Fibroblast of skin of right quadriceps (primary cell): ENCODE measurements at places on chromosomes 5 and 9.

DNA sequence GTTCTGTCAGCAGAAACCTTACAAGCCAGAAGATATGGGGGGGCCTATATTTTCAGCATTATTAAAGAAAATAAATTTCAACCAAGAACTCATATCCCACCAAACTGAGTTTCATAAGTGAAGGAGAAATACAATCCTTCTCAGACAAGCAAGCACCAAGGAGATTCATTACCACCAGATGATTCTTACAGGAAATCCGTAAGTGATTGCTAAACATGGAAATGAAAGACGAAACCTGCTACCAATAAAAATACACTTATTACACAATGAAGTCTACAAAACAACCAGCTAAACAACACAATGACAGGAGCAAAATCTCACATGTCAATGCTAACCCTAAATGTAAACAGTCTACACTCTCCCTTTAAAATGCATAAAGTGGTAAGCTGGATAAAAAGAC, 17.8 kb upstream of the C9orf72 start:
- peak; percentile 13 for DNase-seq

GRCh38 chr5:18601185-18601584, 966.9 kb downstream of the TAF11L14 start:
- DNase-seq, result no peak

DNA sequence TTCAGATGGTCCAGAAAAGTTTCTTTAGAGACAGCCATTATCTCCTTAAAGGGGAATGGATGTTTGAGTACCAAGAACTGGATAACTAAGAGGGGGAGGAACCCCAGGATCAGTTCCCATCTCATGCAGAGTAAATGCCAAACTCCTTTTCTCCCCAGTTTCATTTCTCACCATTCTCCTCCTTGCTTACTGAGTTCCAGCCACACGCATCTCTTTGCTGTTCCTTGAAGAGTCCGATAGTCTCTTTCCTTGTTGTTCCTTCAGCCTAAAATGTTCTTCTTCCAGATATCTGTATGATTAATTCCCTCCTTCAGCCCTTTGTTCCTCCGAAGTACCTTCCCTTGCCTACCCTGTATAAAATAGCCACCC, 30.0 kb downstream of the KDM4C start:
- no peak for DNase-seq

- DNase-seq, result no peak
These were observed 86.0 kb upstream of the NR5A1 start for GRCh38 chr9:124593200-124593599.

DNA sequence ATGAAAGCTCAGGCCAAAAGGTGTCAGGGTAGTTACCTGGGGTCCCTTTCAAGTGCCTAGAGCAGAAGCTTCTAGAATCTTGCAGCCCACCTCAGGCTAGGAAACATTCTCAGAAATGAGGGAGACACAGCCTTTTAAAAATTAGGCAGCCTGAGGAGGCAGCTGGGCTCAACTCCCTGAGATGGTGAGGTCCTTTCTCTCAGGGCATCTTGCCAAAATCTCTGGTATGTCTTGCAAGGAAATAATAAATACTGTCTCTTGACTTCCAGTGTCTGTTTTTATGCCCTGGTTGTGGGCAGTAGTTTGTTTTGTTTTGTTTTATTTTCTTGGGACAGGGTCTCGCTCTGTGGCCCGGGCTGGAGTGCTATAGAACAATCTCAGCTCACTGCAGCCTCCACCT, 100.9 kb upstream of the APC start:
- no peak for DNase-seq

DNA sequence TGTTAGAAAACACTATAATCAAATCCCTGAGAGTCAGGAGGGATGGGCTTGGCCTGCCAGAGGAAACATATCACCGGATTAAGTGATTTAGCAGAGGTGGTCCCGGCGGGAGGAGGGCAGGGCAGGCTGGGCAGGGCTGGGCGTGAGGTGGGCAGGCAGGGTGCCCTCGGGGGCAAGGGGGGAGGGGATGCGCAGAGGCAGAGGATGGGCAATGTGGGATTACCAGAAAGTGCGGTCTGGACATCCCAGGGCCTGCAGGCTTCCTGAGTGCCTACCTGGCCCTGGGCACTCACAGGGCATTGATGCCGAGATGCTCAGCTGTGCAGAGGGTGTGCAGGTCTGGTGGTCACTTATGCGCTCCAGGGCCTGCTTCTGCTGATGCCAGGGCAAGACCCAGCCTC, 115.2 kb downstream of the ADAMTS2 start:
- no peak for DNase-seq

DNA sequence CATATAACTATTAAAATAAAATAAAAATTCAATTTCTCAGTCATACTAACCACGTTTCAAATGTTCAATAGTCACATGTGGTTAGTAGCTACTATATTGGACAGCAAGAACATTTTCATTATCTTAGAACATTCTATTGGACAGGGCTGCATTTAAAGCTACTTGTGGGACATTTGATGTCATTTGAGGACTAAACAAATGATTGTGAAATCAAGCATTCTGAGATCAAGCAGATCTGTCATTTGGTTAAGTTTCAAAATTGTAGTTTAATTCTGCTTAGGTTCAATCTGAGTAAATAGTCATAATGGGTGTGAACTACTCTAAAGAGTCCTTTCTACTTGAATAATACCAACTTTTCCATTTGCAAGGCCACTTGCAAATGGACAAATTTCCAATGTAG, 226.9 kb upstream of the C9orf72 start:
- no peak for DNase-seq

DNA sequence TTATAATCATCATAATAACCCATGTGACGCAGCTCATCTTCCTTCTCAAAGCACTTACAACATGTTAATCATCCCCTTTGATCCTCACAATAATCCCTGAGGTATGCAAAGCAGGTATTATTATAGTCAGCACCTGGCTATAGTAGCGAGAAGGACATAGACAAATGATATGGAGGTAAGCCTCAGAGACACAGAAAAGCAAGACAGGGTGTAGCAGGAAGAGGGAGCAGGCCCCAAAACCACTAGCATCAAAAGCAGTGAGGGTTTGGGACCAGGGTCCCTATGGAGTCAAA, 139.2 kb upstream of the SLC30A5 start:
- no peak for DNase-seq

GRCh38 chr9:81632599-81632998, 56.7 kb downstream of the TLE1 start:
- DNase-seq, result peak; percentile 75

DNA sequence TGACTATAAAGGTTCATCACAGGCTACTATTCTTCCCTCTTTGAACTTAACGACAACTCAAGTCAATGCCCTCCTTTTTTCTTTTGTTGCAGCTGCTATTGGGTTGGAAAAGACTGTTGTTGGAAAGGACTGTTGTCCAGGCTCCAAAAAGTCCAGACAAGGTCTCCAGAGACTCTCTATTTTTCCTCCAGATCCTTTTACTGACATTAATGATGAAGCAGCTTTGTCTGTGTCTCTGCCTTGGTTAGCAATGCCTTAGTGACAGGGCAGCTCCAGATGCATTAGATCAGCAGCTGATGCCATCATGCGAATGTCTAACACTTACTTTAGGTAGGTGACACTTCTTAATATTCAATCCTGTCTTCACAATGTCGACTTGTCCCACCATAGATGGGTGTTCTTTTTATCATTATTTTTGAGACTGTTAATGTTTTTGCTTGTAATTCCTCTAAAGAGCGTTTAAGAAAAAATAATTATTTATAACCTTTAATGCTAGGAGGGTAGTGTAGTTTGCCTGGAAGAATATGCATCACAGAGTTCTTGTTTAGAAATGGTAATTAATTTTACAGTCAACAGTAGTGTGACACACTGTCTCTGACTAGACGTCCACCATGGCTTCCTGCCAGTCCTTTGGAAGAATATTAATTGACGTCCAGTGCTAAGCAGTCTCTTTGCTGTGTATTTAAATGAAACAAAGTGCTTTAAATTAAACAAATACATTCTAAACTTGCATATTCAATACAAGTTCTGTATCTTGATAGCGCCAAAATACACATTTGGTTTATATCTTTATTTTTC, 492.2 kb downstream of the NR2F1-AS1 start:
- no peak for DNase-seq

DNA sequence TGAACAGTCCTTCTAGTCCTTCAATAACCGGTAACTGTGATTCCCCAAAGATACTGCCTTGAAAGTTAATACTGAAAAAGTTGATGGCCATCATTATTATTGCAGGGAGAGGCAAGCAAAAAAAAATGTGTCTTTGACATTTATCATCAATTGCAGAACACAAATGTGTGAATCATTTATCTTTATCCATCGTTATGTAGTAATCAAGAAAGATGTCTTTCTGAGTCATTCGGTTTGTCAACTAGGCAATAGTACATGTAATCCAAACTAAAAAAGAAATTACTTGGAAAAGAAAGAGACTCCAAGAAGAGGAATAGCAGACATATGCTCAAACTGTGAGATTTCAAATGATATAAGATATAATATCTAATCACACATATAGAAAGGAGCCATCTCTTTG, 473.0 kb downstream of the CETN3 start:
- no peak for DNase-seq

GRCh38 chr5:157920828-157921170, 61.9 kb upstream of the CLINT1 start:
- DNase-seq, result no peak

DNA sequence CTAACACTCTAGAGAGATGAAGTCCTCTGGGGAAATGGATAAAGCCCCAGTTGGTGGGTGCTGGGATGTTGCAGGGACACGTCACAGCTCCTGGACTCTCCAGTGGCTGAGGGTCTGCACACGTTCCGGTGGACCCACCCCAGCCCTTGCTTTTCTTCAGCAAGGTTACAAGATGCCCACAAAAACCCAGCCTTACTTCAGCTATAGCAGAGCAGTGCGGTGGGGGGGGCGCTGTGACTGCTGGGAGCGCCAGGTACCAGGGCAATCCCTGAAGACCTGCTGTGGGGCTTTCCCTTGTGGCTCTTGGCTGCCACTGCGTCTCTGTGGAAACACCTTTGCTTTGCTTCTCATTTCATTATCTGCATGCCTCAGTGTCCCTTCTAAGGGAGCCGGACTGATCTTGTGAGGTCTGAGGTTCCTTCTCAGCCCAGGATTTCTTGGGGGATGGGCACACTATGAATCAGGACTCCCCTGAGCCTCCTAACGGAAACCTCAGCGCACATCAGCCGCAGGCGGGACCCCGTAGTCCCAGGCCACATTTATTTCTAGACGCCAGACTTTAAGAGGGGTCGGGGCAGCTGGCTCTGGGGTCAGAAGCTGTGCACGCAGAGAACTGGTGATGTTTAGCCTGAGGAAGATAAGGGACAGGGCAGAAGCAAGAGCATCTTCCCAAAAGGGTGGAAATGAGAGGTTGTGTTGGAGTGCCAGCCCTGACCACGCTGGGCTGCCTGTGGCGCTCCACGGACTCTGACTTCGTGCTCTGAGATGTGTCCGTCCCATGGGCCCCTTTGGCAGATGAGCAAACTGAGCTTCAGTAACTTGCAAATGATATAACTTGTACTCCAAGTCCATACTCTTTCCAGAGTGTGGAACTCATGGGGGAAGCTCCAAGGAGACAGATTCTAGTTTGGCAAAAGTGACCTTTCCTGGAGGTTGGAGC, 106.8 kb downstream of the WNK2 start:
- DNase-seq, result no peak

GRCh38 chr5:100406640-100407039, 128.5 kb upstream of the FAM174A start:
- no peak for DNase-seq

DNA sequence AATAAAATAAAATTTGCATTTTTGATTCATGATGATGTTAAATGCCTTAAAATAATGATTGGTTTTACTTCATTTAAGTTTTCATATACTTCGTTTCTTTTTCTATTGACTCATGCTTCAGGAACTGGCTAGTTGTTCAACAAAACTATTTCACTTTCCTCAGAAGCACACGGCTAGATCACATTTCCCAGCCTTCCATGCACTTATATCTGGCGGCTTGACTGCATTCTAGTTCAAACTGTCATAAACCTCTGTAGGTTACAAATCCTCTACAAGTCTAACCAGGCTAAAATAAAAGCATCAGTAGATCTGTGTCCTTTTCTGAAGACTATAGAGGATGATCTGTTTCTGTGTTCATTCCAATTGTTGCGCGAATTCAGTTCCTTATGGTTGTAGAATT, 46.3 kb upstream of the CNTLN start:
- DNase-seq, result no peak

DNA sequence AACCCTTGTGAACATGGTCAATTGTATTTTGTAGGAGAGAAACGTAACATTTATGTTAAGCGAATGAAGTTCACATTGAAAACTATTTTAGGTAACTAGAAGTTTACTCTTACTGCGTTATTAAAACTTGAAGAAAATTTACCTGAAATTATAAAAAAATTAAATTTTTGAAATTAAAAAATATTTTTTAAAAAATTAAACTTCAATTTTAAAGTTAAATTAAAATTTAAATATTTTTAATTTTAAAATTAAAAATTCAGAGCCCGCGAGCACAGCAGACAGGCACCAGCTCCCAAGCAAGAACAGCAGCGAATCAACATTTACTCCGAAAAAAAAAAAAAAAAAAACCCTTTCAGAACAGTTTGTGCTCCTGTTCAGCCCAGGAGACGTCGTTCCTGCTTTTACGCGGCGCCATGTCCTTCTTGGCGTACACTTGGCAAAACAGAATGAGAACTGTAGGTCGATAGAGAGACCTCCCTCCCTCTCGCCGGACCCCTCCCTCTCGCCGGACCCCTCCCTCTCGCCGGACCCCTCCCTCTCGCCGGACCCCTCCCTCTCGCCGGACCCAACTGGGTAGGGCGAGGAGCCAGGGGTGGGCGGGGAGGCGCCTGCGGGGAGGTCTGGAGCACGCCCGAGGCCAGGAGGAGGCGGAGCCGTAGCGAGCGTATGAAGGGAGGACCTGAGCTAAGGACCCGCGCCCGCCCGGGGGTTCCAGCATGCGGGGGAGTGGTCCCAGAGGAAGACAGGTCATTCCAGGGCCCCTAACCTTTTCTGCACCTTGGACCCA, 235.8 kb downstream of the ROR2 start:
- DNase-seq, result peak; percentile 49

GRCh38 chr5:93676704-93677103, 64.7 kb downstream of the POU5F2 start:
- DNase-seq, result no peak

GRCh38 chr5:8685704-8686103, 816.8 kb downstream of the MTRR start:
- DNase-seq, result no peak

DNA sequence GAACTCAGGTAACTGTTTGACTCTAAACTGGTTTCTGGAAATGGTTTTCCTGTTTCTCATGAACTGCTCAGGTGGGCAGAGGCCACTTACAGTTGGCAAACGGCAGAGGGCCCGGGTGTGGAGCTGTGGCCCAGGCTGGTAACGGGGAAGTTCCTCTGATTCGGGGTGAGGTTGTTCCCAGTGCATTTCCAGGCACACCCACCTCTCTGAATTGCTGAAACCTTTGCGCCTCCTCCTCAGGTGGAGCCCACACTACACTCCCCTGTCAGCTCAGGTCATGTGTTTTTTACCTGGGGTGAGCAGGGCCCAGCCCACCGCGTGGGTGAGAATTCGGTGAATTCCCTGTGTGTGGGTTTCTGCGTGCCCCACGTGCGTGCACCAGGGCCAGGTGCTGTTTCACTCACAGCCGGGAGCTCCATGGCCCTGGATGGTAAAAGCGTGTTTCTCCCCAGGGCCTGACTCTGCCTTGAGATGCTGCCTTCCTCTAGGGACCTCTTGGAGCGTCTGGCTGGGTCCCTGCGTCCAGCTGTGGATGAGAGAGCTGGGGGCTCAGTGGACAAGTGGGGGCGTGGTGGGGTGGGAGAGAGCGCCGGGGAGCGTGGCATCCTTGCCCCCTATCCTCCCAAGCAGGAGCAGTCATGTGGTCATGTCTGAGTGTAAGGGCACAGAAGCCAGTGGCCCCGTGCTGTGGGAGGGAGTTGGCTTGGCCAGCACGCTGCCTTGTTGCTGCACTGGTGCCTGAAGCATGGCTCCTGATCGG, 33.5 kb upstream of the LPCAT1 start:
- no peak for DNase-seq
